Motor neuron (in vitro differentiated cells): ENCODE measurements at places on chromosomes 5 and 9.

DNA sequence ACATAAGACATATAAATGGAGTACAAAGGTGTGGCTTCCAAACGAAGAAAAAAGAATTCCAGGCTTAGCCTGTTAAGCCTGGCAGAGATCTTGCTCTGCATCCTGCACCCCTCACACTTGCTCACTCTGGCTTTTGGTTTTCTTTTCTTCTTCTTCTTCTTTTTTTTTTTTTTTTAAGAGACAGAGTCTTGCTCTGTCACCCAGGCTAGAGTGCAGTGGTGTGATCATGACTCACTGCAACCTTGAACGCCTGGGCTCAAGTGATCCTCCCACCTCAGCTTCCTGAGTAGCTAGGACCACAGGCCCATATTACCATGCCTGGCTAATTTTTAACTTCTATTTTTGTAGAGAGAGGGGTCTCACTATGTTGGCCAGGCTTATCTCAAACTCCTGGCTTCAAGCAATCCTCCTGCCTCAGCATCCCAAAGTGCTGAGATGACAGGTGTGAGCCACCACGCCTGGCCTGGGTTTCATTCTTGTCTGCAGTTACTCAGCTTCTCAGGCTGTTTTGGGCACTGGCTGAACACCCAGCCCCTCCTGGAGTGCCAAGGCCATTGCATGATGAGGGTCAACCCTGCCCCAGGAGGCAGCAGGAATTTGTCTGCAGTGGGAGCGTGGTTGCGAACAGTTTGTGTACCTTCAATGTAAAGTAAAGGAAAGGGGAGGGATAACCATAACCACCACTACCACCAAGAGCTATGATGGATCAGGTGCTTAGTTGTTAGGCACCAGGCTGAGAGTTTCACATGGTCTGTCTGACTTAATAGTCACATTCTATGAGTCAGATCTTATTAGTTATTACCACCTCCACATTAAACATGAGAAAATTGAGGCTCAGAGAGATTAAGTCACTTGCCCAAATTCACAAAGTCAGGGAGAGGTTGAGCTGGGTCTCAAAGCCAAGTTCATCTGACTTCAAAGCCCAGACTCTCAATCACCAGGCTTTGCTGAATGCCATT lies 219.2 kb upstream of the PANK3 start:
- no peak for ATAC-seq

DNA sequence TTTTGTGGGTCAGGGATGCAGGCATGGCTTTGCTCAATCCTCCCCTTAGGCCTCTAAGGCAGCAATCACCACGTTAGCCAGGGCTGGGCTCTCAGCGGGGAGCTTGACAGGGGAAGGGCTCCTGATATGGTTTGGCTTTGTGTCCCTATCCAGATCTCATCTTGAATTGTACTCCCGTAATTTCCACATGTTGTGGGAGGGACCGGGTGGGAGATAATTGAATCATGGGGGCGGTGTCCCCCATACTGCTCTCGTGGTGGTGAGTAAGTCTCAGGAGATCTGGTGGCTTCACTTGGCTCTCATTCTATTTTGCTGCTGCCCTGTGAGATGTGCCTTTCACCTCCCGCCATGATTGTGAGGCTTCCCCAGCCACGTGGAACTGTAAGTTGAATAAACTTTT lies 11.5 kb upstream of the IRX4 start:
- ATAC-seq: no peak

- ATAC-seq: no peak
Observed at GRCh38 chr5:132480042-132480441, 10.5 kb downstream of the IRF1 start.

DNA sequence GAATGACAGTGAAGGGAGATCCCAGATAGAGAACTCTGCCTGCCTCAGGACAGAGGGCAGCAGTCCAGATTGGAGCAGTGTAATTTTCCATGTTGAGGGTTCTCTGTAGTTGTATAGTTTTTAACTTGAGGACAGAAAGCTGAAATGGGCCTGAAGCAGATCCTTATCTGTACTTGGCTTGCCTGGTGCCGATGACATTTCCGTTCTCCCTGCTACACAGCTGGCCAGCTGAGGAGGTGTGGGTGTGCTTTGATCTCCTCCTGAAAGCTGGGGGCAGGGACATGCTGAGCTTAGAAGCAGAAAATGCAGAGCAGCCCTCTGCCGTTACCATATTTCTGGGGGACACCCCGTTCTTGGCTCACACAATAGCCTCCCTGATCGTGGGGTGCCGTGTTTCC lies 10.5 kb downstream of the GLRX start:
- no peak for ATAC-seq

- ATAC-seq: no peak
Observed at GRCh38 chr9:16728137-16728508, 142.3 kb downstream of the BNC2 start.

- ATAC-seq: no peak
Observed at GRCh38 chr5:99005506-99005905, 76.7 kb upstream of the CHD1 start.

- peak; percentile 96 for ATAC-seq
Observed at GRCh38 chr5:96868603-96869371, 7.5 kb upstream of the ERAP2 start.

- ATAC-seq: no peak
Observed at GRCh38 chr5:144209361-144209760, 38.7 kb downstream of the KCTD16 start.

- peak; percentile 44 for ATAC-seq
Observed at GRCh38 chr5:43523662-43524072, 8.7 kb upstream of the C5orf34 start.

- ATAC-seq: peak; percentile 77
Observed at GRCh38 chr5:137621861-137622823, 113.7 kb downstream of the KLHL3 start.

- ATAC-seq: no peak
Observed at GRCh38 chr5:149285153-149285552, 13.5 kb downstream of the AFAP1L1 start.

DNA sequence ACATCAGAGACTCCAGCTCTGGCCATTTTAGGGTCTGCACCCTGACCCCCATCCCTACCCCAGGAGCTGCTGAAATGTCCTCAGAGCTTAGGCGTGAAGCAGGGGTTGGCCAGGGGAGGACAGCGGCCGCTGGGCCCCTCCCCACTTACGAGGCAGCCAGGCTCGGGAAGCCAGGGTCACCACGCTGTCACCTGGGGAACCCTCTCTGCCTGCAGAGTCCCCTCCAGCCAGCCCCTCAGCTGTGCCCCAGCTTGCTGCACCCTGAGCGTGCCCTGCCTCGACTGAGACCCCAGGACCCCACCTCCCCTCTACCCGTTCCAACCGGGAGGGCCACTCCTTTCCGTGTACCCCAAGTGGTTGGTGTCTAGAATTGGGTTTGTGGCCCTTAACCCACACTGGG lies 2.7 kb downstream of the LCN10 start:
- ATAC-seq: no peak

DNA sequence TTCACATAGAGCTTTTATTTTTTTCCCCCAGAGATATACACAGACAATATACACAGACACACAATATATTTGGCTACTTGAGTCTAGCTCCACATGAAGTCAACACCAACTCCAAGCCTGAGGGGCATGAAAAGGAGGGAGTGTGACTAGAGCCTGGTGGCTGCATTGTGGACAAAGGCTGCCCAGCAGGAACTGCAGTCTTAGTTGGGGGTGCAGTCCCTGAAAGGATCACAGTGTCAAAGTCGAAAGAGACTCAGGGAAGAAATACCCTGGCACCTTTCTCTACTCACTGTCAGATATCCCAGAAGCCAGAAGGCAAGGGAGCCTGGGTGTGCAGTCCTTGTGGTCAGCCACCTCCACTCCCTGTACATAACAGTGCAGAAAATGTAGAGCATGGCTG lies 231.6 kb upstream of the RPS23 start:
- ATAC-seq: no peak

DNA sequence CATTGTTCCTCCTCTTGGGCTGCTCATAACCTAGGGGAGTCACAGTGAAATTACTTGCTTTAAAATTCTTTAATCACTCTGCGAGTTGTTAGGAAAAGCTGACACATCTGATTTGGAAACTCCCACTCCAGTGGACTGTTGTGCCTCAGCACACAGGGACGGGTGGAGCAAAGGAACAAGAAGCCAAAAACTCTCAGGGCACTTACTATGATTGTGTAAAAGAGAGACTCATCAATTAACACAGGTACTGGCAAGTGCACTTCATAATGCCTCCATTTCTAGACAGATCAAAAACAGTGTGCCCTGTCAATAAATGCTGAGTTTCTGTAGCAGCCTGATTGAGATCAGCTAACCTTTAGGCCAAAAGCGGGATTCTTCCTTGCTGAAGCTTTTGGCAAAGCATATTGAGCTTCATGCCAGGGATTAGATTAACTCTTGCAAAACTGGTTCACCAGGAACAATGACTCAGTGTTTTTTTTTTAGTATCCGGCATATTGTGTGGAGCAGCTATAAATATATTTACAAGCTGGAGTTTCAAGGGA lies 55.9 kb downstream of the TMC1 start:
- ATAC-seq: no peak

GRCh38 chr5:58974083-58974482 lies 391.2 kb downstream of the RAB3C start:
- ATAC-seq: no peak

GRCh38 chr9:21770871-21771560 lies 31.4 kb upstream of the MTAP start:
- peak; percentile 99 for ATAC-seq

DNA sequence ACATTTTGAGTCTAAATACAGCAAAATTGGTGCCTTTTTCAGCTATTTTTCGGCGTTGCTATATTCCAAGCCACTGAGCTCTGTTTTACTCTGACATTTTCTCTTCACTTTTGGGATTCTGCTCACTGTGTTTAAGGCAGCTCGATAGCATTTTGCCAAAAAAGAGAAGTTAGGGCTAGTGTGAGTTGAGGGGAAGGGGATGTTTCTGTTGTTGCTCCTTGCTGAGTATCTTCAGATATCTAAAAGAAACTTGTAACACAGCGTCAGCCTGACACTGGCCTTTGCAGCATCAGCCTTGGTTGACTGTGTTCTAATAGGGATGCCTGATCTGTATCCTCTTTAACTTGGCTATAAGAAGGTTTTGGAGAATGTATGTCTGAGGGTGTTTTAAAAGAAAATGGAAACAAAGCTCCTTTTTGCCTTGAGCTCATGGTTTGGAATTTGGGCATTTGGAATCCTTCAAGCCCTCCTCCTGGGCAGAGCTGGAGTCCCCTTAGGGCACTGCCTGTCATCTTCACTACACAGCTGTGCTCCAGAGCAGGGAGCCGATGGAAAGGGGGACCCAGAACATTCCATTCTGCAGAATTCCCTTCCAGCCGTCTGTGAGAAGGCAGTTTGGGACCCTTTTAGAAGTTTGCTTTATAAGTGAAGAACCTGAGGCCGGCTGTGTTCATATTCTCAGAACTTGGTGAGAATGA lies 63.0 kb downstream of the EXOSC2 start:
- ATAC-seq: no peak

DNA sequence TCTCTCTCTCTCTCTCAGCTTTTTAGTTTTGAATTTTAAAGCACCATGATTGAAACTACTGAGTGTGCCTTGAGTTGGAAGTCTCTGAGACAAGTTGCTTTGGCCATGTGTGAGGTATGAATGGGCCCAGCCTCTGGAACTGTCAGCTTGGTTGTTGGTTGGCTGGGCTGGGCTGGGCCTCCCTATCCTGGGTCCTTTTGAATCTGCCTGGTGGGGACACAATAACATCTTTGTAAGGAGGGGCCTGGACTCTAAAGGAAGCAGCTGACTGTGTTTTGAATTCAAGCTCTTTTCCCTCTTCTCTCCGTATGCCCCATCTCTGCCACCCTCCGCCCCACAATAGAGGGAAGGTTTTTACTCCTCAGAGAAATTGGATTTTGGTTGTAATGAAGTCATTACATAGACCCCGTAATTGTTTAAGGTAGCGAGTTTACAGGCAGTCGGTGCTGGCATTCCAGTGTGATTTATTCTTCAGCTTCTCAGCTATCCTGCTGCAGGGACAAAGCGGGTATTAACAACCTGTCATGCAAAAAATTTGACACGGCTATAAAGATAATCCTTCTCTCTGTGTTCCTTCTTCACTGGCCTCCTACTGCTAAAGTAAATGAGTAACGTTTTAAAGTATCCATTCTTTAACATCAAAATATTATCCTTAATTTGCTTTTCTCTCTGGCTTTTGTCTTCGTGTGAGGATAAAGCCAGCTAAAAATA lies 105.4 kb downstream of the DAPK1 start:
- ATAC-seq: peak; percentile 34

DNA sequence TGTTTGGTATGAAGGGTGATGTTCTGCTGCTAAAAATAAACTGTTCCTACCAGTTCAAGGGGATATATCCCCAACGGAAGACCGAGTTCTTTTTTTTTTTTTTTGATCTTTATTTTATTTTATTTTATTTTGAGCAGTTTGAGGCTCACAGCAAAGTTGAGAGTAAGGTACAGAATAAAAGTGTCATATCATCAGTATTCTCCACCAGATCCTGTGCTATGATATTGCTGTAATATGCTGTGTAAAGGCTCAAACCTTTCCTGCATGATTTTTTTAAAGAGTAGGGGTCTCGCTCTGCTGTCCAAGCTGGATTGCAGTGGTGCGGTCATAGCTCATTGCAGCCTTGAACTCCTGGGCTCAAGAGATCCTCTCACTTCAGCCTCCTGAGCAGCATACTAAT lies 34.8 kb upstream of the DHFR start:
- ATAC-seq: no peak

DNA sequence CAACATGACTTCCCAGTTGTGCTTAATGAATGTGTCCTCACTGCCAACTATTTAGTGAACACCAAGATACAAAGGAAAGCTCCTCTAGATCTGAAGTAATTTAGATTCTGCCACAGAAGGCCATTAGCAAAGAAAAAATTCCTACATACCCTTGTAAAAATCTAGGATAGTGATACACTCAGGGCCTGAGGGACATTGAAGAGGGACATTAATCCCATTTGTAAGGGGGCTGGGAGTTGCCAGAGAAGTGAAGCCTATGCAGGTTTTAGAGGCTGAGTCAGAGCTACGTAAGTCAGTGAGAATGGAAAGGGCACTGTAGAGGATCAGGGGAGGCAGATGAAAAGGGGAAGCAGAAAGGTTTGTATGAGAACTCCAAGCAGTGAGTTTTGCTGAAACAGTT lies 286.9 kb upstream of the TARS1 start:
- no peak for ATAC-seq

DNA sequence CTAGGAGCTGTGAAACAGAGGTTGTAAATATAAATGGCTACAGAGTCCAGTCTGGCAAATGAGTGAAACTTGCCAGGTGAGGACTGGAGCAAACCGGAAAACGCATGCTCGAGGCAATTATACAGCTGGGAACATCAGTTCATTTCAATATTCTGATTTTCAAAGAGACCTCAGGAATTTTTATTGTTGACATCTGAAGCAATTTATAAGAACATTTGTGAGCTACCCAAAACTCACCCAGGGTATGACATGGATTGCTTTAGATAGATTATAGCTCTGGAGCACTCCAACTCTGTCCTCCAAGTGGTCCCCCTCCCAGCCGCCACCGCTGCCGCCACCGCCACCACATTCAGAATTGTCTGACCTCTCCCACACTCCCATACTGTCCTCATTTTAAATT lies 84.6 kb upstream of the GRAMD2B start:
- peak; percentile 77 for ATAC-seq
